Activated T-helper 1 cell treated with anti-CD3 and anti-CD28 coated beads, Interleukin-12 subunit alpha, Interleukin-12 subunit beta, Interleukin-2, Interleukin-4 antibody, amounts not matched to agents 30 ng/mL and 10 ng/mL and 1 ng/mL, durations not matched to agents 14 hours and 24 hours and 36 hours (primary cell): ENCODE measurements at places on chromosomes 1 and 21.

DNA sequence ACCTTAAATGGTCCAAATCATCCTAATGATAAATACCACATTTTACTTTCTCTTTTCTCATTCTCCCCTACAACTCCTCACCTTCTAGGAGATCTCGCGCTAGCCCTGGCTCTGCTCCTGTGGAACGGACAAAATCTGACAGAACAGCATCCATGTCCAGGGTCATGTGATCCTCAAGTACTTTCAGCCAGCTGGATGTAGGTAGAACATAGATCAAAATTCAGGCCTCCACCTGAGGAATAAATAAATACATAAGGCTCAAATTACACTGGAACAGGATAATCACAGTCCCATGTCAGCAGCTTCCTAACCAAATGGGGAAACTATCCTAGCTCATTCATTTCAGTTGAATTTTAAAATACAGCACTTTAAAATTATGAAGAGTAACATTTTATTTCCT, 33.2 kb downstream of the OTUD7B start:
- H3K27ac ChIP-seq = no peak overlapping the region
- H3K36me3 ChIP-seq = peaks cover 30% of the 10 kb centered on the region
- peaks cover 42% of the 10 kb centered on the region for H3K4me1 ChIP-seq

DNA sequence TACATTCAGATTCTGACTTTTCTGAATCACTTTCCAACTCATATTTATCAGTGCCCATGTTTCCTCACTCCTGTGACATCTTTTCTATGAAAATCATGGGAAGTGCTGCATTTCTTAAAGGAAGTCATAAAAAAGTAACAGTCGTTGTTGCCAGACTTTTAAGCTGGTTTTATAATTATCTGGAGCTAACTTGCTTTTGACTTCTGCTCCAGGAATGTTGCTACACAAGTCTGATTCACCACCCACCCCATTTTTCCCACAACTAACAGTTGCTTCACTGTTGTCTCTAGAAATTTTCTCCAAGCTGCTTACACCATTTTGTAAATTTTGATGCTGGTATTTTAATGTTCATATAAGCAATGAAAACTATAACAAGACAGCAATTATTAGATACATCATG, 12.2 kb downstream of the FCRLB start:
- H3K4me3 ChIP-seq = no peak overlapping the region
- peaks cover 60% of the 10 kb centered on the region for H3K27me3 ChIP-seq
- H3K4me1 ChIP-seq = peaks cover 30% of the 10 kb centered on the region
- H3K27ac ChIP-seq = no peak overlapping the region
- no peaks in the 10 kb centered on the region for H3K36me3 ChIP-seq
- DNase-seq = no peak

DNA sequence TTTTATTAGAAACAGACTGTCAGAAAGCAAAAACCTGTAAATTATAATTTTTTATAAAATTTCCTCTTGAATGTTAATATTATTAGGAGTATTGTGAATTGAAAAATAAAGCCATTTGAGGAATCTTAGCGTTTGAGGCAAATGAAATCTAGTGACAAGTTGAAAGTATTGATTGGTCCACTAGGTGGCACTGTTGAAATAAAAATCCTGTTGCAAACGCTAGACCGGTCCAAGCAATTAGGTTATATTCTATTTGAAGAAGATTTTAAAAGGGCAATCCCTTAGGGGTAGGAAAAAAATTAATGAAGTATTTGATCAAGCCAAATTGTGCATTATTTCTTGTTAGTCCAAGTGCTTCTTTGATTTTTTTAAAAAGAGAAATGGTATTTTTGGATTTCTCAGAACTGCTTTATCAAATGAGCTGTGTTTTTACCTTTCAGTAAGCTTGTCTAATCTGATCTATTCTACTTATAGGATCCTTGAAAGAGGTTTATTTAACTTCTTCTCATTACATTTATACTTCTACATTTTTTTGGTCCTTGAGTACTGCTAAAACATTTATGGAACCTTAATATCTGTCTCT, 57.7 kb downstream of the ATG4C start:
- H3K4me3 ChIP-seq = no peak overlapping the region
- no peaks in the 10 kb centered on the region for H3K4me1 ChIP-seq
- no peaks in the 10 kb centered on the region for H3K27me3 ChIP-seq
- H3K36me3 ChIP-seq = no peaks in the 10 kb centered on the region

DNA sequence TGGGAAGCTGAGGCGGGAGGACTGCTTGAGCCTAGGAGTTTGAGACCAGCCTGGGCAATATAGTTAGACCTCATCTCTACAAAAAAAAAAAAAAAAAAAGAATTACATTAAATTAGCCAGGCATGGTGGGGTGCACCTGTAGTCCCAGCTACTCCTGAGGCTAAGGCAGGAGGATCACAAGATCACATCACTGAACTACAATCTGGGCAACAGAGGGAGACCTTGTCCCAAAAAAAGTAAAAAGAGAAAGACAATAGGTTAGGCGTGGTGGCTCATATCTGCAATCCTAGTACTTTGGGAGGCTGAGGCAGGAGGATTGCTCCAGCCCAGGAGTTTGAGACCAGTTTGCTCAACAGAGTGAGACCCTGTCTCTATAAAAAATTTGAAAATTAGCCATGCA, 130.3 kb downstream of the TIAM1 start:
- no peak overlapping the region for H3K27ac ChIP-seq
- DNase-seq = no peak
- H3K4me3 ChIP-seq = no peak overlapping the region
- no peaks in the 10 kb centered on the region for H3K27me3 ChIP-seq

DNA sequence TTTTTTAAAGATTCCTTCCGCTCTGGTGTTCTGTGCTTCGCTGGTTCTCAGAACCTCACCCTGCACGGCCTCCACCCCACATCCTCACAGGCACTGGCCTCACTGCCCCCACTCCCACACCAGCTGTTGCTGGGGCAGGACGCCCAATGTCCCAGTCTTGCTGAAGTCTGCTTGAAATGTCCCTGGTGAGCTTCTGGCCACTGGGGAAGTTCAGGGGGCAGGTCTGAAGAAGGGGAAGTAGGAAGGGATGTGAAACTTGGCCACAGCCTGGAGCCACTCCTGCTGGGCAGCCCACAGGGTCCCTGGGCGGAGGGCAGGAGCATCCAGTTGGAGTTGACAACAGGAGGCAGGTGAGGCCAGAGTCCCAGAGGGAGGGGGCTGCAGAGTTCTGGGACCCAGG, at the start of gene C1QA:
TSS of gene C1QA (plus strand) at position 276 of the 400 bp plus-strand sequence. CDS start 989 bp downstream, outside the sequence.
- no peaks in the 10 kb centered on the region for H3K4me1 ChIP-seq
- H3K27me3 ChIP-seq = peaks cover 8% of the 10 kb centered on the region
- DNase-seq = no peak
- H3K4me3 ChIP-seq = no peak within 1 kb of the TSS

GRCh38 chr1:243667591-243667990, 182.5 kb downstream of the AKT3 start:
- H3K27ac ChIP-seq = no peak overlapping the region
- H3K27me3 ChIP-seq = no peaks in the 10 kb centered on the region
- H3K4me1 ChIP-seq = no peaks in the 10 kb centered on the region
- peaks cover 7% of the 10 kb centered on the region for H3K36me3 ChIP-seq
- no peak for DNase-seq

DNA sequence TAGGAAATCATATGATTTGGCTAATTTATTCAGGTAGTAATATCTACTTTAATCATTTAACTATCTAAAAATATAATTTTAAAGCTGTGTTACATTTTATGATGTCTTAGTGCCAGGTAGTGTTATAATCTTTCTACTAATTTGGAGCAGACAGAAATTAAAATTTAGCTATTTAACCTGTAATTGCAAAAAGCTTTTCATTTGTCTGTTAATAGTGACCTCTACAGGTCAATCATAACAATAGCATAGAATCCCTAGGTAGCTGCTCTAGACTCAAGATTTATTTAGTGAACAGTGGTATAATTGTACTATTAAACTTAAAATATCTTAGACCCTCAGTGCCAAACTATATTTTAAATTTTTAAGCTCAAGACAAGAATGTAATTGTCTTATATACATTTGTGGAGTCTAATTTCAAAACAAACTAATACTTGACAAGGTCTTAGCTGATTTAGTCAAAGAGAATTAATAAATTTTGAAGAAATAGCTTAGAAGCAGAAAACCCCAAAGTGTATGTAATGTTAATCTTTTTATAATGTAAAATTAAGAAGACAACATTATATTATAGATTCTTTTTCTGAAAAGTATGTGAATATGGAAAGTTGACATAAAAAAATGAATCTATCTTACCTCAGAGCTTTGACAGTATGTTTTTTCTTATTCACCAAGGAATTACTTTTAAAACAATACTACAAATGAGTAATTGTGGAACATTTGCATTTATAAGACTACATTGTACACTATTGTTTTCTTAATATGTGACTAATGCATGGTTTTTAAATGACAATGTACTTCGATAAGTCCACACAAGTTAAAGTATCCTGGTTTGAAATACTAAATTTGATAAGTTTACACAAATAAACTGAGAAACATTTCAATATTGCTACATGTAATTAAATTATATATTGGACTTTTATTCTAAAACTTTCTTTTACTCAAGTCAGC, 64.1 kb upstream of the RNPC3 start:
- H3K27ac ChIP-seq = no peak overlapping the region
- no peaks in the 10 kb centered on the region for H3K4me1 ChIP-seq
- no peaks in the 10 kb centered on the region for H3K36me3 ChIP-seq
- no peak overlapping the region for H3K4me3 ChIP-seq

- peak overlapping the region; percentile 94 for H3K27ac ChIP-seq
- DNase-seq = no peak
- peaks cover 2% of the 10 kb centered on the region for H3K27me3 ChIP-seq
- H3K4me3 ChIP-seq = peak overlapping the region; percentile 92
- peaks cover 36% of the 10 kb centered on the region for H3K36me3 ChIP-seq
- peaks cover 81% of the 10 kb centered on the region for H3K4me1 ChIP-seq
Measured at GRCh38 chr1:209675565-209676154, 448 bp downstream of the G0S2 start.
